ENCODE measurements at places on chromosomes 5 and 9.

DNA sequence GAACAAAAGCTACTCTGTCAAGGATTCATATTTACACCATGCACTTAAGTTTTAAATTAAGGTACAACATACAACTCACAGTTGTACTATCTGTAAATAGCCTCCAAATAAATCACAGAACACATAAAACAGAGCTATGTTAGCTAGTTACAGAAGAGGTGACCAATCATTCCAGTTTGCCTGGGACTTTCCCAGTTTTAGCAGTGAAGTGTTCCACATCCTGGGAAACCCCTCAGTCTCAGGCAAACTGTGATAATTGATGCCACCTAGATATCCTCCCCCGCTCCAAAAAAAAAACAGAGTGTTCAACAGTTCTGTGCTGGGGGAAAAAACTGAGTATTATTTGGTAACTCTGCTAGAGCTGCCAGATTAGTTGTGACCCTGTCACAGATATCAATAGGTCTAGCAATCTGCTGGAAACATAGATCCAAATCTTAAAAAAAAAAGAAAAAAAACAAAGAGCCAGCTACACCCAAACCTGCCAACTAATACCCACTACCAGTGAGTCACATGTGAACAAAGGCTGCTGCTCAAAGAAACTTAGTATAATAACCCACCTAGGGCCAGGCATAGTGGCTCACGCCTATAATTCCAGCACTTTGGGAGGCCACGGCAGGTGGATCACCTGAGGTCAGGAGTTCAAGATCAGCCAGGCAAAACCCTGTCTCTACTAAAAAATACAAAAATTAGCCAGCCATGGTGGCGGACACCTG lies 5.7 kb downstream of the TBCA start:
- no peak for DNase-seq

- no peak for DNase-seq
Measured at GRCh38 chr9:2560180-2560579, 61.4 kb upstream of the VLDLR start.

- peak; percentile 9 for DNase-seq
Measured at GRCh38 chr5:73232266-73233041, 59.5 kb downstream of the TMEM174 start.

- DNase-seq: no peak
Measured at GRCh38 chr9:14768405-14769229, 46.1 kb upstream of the CER1 start.

GRCh38 chr5:16679863-16680262 lies 63.1 kb upstream of the RETREG1 start:
- DNase-seq: no peak

- DNase-seq: no peak
Measured at GRCh38 chr5:115461093-115461492, 83.5 kb downstream of the FEM1C start.

- no peak for DNase-seq
Measured at GRCh38 chr5:79418276-79418675, 95.7 kb downstream of the HOMER1 start.

- DNase-seq: no peak
Measured at GRCh38 chr5:77133061-77133758, 46.1 kb upstream of the ZBED3 start.

GRCh38 chr5:180208038-180208434 lies 975 bp downstream of the RASGEF1C start:
- DNase-seq: no peak

DNA sequence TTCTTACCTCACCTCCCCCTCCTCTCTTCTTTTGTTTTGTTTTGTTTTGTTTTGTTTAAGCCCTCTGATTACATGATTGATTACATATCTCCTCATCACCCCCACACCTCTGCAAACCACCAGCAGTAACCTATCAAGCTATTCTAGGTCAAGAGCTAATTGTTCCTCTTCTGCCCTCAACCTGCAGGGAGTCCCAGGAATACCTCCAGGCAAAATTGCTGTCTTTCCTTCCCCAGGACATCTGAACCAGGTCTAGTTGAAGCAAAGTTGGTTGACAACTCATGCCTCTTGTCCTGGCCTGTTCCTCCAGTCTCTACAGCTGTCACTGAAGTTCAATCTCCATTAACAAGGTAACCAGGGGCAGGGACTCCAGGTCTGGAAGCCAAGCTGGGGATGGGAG lies 80.0 kb upstream of the PTGER4 start:
- DNase-seq: no peak

GRCh38 chr5:68170826-68171558 lies 44.6 kb upstream of the PIK3R1 start:
- no peak for DNase-seq

DNA sequence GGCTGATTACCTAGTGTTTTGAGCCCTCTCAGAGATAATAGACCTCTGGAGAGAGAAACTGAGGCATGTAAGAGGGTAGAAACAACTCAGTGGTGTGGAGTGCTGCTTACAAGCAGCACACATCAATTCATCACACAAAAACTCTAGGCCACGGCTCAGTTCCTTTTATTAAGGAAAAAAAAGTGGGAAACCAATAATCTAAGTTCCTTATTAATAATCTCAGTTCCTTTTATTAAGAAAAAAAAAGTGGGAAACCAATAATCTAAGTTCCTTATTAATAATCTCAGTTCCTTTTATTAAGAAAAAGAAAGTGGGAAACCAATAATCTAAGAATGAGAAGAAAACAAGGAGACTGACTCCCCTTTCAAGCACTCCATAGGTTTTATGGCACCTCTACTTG lies 28.0 kb downstream of the TXNDC8 start:
- DNase-seq: no peak

GRCh38 chr5:130836729-130837649 lies 328.1 kb downstream of the HINT1 start:
- no peak for DNase-seq

GRCh38 chr9:133375116-133375723 lies 640 bp downstream of the SURF4 start:
- DNase-seq: peak; percentile 43

DNA sequence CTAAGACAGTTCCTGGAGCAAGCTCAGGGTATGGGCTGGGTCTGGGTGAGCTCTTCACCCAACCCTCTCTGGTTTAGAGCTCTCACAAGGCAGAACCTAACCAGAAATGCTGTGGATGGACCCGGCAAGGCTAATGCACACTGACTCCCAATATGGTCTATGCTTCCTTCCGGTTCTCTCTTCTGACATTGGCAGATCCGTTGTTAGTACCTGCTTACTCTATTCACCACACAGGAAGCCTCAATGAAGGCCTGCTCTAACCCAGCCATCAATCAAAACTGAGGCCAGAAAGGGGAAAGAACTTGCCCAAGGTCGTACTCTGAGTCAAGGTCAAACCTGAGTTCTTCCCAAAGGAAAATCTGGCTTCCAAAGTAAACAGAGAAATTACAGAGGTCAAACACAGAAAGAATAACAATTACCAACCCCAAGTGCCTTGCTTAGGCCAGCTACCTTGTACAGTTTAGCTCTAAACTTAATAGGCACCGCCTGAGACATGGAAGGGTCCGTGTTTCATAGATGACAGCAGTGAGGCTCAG lies 46.0 kb upstream of the AKNA start:
- no peak for DNase-seq

DNA sequence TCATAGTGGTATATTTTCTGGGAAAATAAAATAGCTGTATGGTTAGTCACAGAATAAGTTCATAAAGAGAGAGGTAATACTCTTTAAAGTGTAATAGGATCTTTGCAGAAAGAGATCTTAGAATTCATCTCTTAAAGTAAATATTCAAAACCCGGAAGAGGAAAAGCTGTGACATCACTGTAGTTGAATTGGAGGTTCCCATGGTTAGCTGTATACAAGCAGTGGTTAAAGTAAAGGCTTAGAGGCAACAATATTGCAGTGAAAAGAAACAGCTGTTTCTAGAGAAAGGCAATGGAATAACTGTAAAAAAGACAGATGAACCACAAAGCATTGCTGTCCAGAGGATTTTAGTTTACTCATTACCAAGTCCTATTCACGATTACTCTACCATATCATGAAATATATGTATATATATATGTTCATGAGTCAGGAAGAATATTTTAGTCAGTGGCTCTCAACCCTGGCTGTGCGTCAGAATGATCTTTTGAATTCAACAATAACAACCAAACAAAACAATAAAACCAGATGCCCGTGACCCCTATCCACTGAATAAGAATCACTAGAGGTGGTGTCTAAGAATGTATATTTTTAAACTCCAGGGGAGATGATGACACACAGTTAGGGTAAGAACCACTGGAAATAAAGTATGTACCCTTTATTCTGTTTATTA lies 4.7 kb downstream of the ERCC6L2 start:
- no peak for DNase-seq

- DNase-seq: no peak
Measured at GRCh38 chr9:70998962-70999361, 122.5 kb downstream of the TRPM3 start.

- no peak for DNase-seq
Measured at GRCh38 chr9:107540164-107540561, 50.6 kb upstream of the KLF4 start.

DNA sequence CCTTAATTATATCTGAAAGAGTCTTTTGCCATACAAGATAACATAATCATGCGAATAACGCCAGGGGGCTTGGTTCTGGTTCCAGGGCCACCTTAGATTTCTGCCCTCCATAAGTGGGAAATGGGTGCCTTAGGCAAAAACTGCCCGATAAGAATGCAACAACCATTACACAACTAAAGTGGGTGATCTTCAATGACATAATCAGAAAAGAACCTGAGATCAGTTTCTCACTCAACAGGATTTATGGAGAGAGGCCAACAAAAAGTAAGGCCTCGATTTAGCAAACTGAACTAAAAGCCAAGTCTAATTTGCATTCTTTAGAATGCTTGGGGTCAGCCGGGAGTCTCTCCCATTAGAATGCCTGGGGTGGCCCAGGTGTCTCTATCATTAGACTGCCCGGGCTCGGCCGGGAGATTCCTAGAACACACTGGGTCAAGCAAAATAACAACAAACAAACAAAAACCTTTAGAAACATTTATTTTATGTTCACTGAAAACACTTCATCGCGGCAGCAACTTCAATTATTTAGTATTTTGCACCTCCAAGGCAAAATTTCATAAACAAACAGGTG lies 194.8 kb downstream of the AUH start:
- DNase-seq: no peak

DNA sequence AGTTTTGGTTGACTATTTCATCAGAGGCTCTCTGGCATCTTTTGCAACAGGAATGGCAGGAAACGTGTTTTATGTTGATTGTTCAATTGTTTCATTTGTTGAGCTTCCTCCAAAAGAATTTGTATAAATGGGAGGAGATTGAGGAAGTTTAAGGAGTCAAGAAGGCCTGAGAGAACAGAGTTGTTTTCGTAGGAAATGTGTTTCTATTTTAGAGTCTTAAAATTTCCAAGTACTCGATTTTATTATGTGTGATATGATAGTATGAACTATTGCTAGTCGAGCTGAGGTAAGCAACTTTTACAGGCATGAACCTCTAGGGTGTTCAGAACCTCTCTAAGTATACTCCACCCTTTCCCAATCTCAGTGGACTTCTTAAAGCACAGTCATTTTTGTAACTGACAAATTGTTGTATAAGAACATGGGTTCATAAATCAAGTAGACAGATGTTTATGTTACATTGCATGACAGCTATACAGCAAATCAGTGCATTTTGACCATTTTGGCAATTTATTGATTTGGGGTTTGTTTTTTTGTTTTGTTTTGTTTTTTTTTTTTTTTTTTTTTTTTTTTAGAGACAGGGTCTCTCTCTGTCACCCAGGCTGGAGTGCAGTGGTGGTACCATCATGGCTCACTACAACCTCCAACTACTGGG lies 47.4 kb downstream of the POLK start:
- DNase-seq: no peak

DNA sequence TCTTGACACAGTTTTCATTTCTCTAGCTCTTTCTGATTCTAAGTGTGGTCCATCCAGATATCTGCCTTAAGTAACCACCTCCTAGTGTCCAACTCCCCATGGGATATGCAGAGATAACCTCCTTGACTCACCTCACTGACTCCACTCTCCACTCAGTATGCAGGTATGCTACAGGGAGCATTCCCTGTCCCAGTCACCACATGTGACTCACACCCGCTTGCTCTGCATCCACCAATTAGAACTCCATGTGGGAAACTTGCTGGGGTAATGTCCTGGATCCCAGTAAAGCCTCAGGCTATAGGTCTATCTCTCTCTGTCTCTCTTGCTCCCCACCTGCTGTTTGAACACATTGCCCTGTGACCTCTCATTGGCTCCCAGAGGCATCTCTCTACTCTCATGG lies 563.9 kb downstream of the HTR1A start:
- no peak for DNase-seq

GRCh38 chr9:98127226-98127625 lies 8.2 kb upstream of the TRIM14 start:
- no peak for DNase-seq

DNA sequence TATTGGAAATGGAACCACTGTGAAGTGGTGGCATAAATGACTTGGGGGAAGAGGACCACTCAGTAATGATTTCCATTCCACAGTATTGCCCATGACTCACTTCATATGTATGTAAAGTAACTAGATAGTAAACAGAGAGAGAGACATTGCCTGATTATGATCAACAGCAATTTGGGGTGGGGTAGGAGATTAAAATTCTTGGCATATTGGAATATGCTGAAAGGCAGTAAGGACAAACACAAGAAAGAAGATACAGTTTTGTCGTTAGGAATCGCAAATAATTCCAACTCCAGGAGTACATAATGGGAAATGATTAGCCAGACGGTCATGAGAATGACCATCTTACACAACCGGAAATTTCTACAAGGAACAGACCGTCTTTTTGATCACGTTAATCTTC lies 1.5 kb upstream of the HMGCS1 start:
- no peak for DNase-seq

- DNase-seq: no peak
Measured at GRCh38 chr5:43702815-43703214, 99.8 kb downstream of the NNT start.

GRCh38 chr5:67725604-67726003 lies 490.0 kb upstream of the PIK3R1 start:
- DNase-seq: no peak

DNA sequence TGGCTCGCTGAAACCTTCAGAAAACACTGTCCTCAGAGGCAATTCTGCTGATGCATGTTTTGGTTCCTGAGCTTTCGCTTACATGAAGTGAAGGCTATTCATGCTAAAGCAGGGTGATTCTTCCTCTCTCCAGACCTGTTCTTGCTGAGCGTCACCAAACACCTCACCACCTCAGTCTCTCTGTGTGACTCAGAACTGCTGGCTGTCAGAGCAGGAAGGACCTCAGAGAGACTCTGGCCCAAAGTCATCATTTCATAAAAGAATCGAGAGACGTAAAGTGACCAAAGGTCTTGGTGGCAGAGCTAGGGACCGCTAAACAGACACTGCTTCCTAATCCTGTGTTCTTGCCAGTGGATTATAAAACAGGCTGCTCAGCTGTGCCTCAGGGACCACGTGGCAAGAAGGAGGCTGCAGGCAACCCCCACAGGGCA lies 73.8 kb downstream of the LHFPL2 start:
- DNase-seq: no peak
